ENCODE measurements at places on chromosomes 16 and 17. TPM values are rescaled to one million over a fixed set of nuclear protein-coding genes. Genes with fewer than 3 reads are reported as not detected.
A peak's percentile ranks its signal among the peaks of the same experiment; 100 is the strongest.

DNA sequence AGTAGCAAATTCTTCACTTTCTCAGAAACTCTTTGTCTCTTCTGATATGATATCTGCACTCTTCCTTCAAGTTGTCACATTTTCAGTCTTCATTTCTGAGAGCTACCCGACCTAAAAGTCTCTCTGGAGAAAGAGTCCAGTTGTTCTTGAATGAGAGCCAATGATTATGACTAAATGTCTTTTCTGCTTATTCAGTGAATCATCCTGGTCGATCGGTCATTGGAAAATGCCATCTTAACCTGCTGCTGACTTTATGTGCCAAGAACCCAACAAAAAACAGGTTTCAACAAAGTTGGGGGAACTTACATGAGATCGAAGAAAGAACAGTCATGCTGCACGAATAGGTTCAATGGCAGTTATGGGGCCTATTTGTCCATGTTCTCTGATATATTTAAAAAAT lies 15.9 kb downstream of the SOX9 start:
- DNase-seq = peak; percentile 35

GRCh38 chr17:80441598-80442322 lies 26.8 kb downstream of the ENDOV start:
- DNase-seq = no peak

DNA sequence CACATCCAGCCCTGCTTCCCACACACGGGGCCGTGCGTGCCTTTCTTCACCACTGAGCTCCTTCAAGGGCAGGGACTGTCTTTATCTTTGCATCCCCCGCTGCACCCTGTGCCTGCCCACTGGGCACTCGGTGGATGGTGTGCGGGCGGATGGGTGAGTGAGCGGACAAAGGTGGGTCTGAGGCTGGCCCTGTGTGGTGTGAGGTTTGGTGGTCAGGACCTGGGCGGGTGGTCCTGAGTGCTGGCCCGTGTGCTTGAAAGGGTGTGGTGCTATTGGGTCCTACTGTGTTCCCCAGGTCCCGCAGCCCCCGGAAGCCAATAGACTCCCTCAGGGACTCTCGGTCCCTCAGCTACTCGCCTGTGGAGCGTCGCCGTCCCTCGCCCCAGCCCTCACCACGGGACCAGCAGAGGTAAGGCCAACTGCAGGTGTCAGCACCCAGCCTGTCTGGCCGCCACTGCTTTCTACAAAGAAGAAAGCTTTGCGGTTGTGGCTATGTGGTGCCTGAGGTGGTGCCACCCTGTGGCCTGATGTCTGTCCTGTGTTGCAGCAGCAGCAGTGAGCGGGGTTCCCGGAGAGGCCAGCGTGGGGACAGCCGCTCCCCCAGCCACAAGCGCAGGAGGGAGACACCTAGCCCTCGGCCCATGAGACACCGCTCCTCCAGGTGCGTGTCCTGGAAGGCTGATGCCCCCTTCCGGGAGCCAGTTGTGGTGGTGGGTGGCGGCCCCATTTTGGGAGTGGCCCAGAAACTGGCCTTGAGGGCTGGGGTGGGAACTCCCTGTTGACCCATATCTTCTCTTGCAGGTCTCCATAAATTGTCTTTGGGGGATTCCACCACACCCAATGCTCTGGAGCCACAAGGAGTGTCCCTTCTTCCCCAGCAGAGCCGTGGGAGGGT lies 6.8 kb downstream of the ELOB start:
- no peak for DNase-seq

DNA sequence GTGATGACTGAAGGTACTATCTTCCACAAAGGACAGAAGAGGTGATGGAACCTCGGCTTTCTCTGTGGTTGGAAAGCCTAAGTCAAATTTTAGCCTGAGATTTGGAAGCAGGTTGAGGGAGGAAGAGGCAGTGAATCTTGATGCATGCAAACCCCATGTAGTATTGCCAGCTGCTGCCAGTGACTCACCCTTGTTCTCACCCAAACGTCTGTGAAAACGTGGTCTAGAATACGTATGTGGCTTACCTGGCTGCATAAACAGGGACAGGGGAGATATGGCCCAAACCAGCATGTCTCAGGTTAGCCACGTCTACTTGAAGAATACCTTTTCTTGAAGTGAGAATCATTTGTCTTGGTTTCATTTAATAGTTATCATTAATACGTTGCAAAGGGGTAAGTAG lies 438.0 kb upstream of the MAF start:
- no peak for DNase-seq

RHBDL3 gene
- total RNA-seq = not detected

MPHOSPH6 gene
- total RNA-seq = 25.1 TPM
